ENCODE measurements at places on chromosomes 2 and 18.
A peak's percentile ranks its signal among the peaks of the same experiment; 100 is the strongest.

DNA sequence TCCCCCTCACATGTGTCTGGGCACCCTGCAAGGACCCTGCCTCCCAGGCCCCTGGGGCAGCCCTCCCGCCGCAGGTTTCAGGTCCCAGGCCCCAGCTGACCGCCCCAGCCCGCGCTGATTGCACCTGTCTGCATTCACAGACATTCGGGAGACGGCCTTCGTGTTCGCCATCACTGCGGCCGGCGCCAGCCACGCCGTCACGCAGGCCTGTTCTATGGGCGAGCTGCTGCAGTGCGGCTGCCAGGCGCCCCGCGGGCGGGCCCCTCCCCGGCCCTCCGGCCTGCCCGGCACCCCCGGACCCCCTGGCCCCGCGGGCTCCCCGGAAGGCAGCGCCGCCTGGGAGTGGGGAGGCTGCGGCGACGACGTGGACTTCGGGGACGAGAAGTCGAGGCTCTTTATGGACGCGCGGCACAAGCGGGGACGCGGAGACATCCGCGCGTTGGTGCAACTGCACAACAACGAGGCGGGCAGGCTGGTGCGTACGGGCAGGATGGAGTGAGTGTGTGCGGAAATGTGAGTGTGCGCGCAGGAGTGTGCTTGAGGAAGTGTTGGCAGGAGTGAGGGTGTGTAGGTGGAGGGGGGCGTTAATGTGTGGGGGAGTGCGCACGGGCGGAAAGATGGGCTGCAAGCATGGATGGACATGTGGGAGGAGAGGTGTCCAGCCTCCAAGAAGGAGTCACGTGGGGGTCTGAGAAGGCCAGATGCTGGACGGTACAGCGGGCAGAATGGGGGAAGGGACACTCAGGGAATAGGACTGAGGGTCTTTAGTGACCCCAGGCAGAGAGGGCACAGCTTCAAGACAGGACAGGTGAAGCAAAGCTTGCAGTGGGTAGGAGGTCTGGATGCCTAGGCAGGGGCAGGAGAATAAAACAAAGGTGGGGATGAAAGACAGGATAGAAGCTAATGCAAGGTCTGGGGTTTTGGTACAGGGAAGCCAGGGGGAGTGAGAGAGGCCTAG is 9.0 kb upstream of the WNT10A start:
- DNase-seq, result no peak

GRCh38 chr2:7891312-7891711 is 790.5 kb upstream of the ID2 start:
- DNase-seq, result no peak

DNA sequence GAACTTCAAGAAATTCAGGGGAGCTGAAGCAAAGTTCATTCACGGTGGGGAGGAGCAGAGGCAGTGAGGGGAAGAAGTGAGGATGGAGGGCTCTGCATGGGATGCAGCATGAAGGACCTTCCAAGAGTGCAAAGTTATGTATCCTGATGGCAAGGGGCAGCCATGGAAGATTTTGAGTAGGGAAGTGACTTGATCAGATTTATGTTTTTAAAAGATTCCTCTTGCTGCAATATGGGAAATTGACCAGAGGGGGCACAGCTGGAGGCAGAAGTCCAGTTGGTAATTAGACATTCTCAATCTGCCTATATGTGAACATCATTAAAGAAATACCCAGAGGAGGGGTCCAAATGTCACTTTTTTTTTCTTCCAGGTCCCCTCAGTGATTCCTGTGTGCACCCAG is 21.5 kb upstream of the ANXA4 start:
- DNase-seq, result no peak

- DNase-seq, result no peak
Measured at GRCh38 chr2:113834051-113834730, 55.7 kb upstream of the ACTR3 start.

DNA sequence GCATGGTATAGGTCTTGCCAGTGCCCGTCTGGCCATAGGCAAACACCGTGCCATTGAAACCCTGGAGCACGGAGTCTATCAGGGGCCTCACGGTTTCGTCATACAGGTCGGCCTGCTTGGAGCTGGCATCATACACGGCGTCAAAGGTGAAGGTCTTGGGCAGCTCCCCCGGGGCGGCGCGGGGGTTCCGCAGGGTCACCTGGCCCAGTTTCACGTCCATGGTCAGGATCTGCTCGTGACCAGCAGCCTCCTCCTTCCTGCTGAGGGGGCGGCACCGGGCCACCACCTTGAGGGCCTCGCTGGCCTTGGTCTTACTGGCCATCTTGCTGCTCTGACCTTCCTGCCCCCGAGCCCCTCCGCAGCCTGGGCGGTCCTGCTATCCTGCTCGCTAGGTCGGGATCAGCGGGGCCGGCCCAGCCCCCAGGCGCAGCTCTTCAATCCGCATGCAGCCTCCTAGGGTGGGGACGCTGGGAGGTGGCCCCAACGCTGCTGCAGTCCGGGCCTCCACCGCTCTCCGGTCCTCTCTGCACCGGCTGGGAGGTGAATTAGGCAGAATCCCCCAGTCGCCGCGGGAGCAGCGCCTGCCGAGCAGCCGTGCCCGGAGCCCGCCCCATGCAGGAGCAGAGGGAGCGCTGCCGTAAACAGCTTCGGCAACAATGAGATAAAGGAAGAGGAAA is 563 bp downstream of the KIF3C start:
- peak; percentile 25 for DNase-seq

DNA sequence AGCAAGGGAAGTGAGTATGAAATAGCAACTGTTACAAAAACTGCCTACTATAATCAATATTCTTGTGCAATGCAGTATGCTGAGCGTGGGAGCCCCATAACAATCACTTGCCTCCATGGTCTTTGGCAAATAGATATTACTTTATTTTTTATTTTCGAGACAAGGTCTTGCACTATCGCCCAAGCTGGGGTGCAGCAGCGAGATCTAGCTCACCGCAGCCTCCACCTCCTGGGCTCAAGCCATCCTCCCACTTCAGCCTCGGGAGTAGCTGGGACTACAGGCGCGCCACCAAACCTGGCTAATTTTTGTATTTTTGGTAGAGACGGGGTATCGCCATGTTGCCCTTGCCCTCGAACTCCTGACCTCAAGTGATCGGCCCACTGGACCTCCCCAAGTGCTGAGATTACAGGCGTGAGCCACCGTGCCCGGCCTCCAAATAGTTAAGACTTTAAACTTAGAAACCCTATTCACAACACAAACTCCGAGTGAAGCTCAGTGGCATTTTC is 1.2 kb upstream of the CCNT2 start:
- DNase-seq, result no peak

- no peak for DNase-seq
Measured at GRCh38 chr2:62335612-62336011, 139.7 kb downstream of the B3GNT2 start.

GRCh38 chr2:12333293-12333692 is 383.4 kb upstream of the TRIB2 start:
- DNase-seq, result no peak

DNA sequence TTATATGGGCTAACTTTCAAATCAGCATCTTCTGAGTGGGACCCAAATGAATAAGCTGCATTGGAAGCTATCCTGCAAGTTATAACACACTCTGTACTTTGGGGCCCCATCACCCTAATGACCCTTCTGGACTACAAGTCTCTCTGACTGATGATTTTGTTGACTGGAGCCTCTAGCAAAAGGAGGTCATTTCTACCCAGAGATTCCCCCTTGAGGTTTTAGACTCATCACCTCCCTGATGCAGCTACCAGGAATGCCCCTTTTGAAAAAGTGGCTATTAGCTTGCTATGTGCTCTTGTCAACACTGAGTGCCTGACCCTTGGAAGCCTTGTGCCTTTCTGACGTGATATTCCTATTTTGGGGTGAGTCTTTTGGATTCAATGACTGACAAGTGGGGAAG is 54.5 kb upstream of the NEMP2 start:
- no peak for DNase-seq

GRCh38 chr2:170651624-170652325 is 63.4 kb upstream of the SP5 start:
- no peak for DNase-seq

DNA sequence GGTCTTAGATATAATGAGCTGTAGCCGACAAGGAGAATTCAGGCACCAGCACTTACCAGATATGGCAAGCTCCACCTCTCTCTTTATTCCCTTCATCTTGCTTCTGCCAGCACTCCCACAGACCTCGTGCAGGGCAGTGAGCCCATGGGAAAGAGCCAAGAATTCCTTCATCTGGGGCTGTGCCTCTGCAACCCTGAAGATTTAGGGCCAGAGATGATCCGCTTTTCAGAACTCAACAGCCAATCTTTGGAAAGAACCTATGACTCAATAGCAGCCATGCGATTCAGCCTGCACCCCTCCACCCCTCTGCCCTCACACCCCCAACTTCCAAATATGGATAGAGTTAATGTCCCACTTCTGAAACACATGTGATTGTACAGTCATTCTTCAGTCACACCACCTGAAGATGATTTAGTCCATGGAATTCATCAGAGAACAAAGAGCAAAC is 533.7 kb upstream of the TNP1 start:
- DNase-seq, result peak; percentile 99

GRCh38 chr2:96591494-96591893 is 46.6 kb downstream of the KANSL3 start:
- no peak for DNase-seq

- DNase-seq, result no peak
Measured at GRCh38 chr18:76370201-76370600, 124.8 kb downstream of the ZNF516 start.

DNA sequence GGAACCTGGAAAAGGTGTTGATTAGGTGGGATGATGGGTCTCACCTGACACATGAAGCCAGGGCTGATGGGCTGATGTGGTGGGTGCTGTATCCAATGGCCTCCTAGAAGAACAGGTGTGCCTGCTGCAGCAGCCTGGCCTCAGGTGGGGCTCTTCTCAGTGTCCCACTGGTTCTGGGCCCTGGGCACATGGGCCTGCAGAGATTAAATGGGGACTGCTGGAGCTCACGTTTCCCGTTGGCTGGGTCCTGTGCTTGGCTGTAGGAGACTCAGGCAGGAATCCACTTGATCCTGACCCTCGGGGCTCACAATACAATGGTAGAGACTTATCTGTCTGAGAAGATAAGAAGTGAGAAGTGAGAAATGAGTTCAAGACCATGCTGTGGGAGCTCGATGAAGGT is 170.9 kb downstream of the KCNS3 start:
- no peak for DNase-seq

DNA sequence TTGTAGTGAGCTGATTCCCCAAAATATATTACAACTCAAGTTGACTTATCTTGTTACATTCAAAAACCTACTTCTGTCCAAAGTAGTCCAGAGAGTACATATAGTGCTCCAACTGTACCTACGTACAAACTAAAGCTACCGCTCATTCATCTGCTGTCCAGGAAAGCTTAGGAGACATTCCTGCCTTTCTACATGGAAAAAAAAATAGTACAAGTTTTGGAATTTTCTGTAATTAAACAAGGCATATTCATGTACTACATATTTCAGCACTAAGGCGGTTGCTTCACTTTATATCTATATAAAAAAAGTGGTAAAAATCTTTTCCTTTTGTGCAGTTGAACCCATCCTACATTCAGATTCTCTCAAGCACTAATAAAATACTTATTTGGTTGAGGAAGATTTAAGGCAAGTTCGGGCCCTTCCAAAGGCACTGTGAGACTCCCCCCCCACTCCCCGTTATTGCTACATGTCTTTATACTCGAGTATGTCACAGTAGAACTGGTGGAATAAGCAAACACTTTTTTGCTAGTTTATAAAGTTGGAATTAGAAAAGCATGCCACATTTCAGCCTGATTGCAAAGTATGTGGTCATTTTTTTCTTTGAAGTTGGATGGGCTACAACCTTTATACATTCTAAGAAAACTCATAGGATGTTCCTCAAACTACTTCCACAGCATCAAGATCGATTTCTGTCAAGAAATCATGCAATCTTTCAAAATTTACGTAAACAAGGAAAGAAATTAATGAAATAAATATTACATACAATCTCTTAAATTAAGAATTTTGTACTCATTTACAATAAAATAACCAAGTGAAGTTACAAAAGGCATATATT is 3.7 kb downstream of the ZFP36L2 start:
- peak; percentile 26 for DNase-seq

GRCh38 chr2:160157861-160158829 is 41.9 kb downstream of the ITGB6 start:
- no peak for DNase-seq

GRCh38 chr18:415617-416612 is 84.6 kb downstream of the COLEC12 start:
- DNase-seq, result peak; percentile 87

GRCh38 chr2:210172219-210172575 is 988 bp upstream of the KANSL1L start:
- no peak for DNase-seq

DNA sequence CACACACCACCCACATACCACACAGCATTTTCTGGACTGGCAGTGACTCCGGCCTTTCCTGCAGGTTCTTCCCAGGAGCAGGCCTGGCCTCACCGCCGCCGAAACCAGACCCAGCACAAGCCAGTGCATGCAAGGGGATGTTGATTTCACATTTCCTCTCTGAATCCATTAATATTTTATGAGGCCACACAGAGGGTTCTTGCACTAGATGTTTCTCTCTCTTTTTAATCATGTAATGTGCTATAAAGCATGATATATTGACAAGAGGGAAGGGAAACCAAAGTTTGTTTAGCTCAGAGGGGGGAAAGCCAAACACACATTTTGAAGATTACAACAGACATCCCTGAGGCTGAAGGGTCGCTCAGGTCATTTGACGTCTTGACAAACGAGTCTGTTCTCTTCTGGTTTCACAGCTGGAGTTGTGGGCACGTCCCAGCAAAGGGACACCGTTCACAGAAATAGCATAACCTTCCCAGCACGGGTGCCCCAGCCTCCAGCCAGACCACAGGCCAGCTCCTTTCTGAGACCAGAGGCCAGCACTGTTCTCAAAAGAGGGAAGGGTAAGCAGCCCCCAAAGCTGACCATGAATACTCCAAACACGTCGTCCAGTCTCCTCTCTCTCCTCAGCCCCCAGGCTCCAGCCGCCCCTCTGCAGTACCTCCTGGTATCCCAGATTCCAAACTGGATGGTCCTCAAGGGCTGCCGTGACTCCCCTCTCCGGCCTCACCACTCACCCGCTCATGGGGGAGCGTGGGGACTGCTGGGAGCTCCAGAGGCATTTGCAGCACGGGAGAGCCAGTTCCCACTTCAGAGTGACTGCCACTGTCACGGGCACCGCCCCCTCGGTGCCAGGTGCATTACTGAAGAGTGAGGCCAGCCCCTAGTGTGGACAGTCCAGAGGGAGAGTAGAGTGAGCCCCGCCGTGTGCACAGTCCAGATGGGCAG is 340.3 kb upstream of the SALL3 start:
- no peak for DNase-seq

All from HCEC 1CT (cell line).